ENCODE measurements at places on chromosomes 12 and 14. TPM values are rescaled to one million over a fixed set of nuclear protein-coding genes. Genes with fewer than 3 reads are reported as not detected.

DNA sequence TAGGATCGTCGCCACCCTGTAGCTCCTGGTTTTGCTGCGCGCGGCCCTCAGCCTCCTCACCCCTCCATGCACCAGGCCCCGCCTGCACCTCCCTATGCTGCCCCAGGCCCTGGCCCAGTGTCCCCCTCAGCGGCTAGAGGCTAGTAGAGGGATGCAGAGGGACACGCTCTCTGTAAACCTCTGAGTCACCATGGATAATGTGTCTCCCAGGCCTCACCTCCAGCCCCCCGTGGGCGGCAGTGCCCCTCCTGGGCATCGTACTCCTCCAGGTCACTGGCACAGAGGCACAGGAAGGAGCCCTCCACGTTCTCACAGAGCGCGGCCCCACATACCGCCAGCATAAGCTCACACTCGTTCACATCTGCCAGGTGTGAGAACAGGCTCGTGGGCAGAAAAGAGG, 12.3 kb downstream of the ISCA2 start:
- H3K27ac ChIP-seq, result no peak overlapping the region
- peaks cover 23% of the 10 kb centered on the region for H3K27me3 ChIP-seq
- peaks cover 6% of the 10 kb centered on the region for H3K4me1 ChIP-seq

AKAP5 gene
- 2.1 TPM for total RNA-seq

TMEM132C gene
- 26.0 TPM for total RNA-seq

MIA2 gene
- 21.3 TPM for total RNA-seq

- H3K27me3 ChIP-seq, result peaks cover 10% of the 10 kb centered on the region
- no peaks in the 10 kb centered on the region for H3K36me3 ChIP-seq
- DNase-seq, result no peak
Measured at GRCh38 chr12:117738233-117738632, 230.6 kb downstream of the KSR2 start.

Data from mesothelial cell of epicardium (in vitro differentiated cells).